T-cell (primary cell): ENCODE measurements at places on chromosomes 5 and 9.
A peak's percentile ranks its signal among the peaks of the same experiment; 100 is the strongest.

DNA sequence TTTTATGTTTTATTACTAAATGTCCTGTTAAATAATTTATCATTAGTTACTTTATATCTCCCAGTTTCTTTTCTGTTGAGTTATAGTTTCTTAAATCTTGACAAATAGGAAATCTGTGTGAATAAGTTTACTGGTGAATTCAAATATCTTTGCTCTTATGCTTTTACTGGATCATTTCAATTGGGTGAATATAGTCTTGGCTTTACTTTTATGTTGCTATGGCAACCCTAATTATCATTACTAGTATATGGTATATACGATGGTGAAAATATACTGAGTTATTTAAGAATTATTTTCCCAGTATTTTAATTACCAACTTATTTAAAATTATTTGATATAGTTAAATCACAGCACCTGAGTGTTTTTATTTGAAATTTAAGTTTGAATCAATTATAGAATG lies 363.0 kb downstream of the CDH10 start:
- DNase-seq, result no peak

DNA sequence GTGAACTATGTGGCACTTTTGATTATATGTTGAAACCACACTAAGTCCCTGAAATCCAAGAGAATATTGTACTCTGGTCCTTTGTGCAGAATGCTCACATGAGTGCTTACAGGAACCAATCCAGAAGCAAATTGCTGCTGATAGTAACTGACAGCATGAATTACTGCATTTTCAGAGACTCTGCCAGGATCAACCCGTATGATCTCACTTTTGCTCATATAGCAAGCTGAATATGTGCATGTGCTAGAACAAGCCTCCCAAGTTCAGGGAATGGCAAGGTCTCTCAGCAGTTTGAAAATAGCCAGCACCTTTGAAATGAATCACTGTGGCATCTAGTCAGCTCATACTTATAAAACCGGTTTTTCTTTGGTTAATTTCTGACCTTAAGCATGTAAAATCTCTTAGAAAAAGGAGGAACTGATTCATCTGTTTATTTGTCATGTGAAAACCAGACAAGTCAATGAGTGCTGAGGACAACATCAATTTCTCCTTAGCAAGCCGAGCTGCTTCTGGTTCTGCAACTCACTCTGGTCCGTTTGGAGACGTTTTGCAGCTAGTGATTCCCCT lies 215.7 kb upstream of the ELL2 start:
- no peak for DNase-seq

GRCh38 chr5:79845448-79846197 lies 145.4 kb downstream of the MTX3 start:
- no peak for DNase-seq

GRCh38 chr5:176647030-176647842 lies at the start of gene TSPAN17:
TSPAN17 (plus strand) TSS chr5:176647484; CDS start chr5:176647616, 132 bp downstream.
- peak; percentile 73 for DNase-seq

GRCh38 chr5:125409234-125409860 lies 662.9 kb upstream of the ZNF608 start:
- DNase-seq, result no peak

DNA sequence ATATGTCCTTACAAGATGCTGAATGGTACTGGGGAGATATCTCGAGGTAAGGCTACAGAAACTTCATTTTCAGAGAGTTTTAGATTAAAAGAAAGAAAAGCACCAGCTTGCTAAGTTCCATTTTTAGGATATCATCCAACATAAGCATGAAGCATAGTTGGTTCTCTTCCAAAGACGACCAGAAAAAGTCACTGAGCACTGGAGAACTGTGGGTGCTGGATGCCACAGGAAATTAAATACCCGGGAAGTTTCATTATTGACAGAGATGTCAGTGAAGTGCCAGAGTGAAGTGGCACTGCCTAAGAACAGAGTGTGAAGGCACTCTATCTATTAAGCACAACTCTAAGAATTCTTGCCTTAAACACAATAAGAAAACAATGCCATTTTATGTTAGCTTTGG lies 76.8 kb downstream of the PIK3R1 start:
- no peak for DNase-seq

GRCh38 chr5:40260361-40260760 lies 419.4 kb upstream of the PTGER4 start:
- DNase-seq, result no peak

DNA sequence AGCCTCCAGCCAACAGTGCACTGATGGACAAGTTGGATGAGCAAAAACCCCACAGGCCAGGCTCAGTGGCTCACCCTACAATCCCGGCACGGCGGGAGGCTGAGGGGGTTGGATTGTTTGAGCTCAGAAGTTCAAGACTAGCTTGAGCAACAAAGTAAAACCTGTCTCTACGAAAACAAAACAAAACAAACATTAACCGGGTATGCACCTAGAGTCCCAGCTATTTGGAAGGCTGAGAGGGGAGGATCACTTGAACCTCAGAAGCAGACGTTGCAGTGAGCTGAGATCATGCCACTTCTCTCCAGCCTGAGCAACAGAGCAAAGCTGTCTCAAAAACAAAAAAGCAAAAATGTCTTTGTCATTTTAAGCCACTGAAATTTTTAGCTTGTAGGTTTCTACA lies 55.1 kb upstream of the DMRT1 start:
- DNase-seq, result no peak

DNA sequence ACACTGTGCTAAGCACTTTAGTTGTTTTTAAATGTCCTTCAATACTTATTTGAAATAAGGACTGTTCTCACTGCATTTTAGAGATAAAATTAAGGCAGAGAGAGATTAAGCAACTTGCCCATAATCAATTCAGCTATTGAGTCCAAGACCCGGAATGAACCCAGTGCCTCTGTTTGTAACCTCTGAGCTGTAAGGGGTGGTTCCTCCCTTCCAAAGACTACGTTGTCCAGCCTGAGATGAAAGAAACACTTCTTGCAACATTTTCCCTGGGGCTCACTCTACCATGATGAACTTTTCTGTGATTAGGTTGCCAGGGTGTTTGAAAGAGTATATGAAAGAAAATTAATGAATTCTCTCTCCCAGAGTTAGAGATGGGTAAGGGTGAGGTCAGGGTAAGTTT lies 22.0 kb upstream of the MAP1B start:
- no peak for DNase-seq

DNA sequence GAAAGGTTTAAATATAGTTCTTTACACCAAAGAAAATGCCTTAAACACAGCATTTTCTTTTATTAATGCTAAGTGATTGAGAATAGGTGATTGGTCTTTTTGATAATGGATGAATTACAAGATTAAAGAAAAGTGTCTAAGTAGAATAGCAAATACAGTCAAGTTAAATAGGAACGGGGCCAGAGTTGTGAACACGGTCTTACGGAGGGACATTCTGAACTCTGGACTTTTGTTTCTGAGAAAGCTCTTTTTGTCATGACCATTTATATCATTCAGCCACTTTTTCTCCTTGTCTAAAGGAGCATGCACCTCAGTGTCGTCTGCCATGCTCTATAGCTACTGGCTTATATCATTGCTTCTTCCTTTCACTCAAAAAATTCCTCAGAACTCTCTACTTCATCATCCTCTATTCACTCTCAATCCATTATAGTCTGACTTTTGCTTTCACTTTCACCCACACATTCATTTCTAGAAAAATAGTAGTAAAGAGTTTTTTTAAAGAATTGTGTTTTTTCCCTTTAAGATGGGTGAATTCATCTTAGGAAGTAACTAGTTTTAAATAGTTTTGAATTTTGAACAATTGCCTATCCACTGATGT lies 263.0 kb upstream of the FBXL7 start:
- DNase-seq, result no peak

- no peak for DNase-seq
Observed at GRCh38 chr5:39526914-39527477, 102.2 kb upstream of the DAB2 start.

DNA sequence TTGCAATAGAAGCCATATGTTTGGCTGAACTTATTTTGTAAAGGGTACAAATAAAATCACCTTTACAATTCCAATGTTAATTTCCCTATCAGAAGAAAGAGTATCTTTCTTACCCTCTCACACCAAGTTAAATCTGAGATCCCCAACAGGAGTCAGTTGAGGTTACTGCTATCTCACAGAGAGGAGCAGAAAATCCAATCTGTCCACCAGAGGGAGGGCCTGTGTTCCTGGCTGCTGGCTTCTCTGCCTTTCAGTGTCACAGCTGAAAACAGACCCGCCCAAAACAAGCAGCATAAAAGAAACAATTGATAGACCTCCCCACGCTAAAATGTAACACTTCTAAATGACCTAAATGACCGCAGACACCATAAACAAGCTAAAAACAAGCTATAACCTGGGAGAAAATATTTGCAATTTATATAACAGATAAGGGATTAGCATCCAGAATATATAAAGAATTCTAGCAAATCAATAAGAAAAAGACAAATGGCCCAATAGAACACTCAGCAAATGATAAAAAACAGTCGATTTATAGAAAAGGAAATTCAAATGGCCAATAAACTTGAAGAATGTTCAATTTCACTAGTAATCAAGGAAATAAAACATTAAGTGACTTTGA lies 24.5 kb upstream of the MVB12B start:
- DNase-seq, result peak; percentile 53

DNA sequence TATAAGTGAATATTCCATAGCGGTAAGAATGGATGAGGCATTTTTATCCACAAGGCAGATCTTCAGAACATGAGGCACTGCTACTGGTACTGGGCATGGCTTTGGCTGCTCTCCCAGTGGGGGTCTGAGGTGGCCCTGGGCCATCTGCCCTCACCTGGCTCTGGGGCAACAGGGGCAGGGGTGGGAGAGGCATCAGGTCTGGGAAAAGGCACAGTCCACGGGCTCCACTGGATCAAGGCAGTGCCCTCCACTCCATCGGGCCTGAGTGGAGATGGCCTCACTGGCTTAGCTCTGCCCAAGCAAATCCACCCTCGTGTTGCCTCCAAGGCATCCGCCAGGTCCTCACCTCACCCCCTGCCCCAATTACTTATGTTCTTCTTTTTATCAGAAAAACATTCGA lies 10.9 kb upstream of the NKD2 start:
- no peak for DNase-seq
